ENCODE measurements at places on chromosomes 7 and 10.

GRCh38 chr10:91194497-91195179, 25.8 kb upstream of the PCGF5 start:
- DNase-seq = no peak

DNA sequence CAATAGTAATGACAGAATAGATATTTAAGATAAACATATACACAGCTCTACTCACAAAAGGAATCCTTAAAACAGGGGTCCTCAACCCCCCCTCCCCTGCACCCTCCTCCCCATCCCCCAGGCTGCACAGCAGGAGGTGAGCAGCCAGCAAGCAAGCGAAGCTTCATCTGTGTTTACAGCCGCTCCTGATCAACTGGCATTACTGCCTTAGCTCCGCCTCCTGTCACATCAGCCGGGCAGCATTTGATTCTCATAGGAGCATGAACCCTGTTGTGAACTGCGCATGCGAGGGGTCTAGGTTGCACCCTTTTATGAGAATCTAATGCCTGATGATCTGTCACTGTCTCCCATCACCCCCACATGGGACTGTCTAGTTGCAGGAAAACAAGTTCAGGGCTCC, 65.5 kb downstream of the SMURF1 start:
- no peak for DNase-seq

GRCh38 chr7:81366546-81366945, 403.3 kb downstream of the HGF start:
- no peak for DNase-seq

- DNase-seq = no peak
These were observed 22.2 kb upstream of the SRGN start for GRCh38 chr10:69065406-69066361.

GRCh38 chr7:113010377-113010776, 76.2 kb downstream of the GPR85 start:
- DNase-seq = no peak

DNA sequence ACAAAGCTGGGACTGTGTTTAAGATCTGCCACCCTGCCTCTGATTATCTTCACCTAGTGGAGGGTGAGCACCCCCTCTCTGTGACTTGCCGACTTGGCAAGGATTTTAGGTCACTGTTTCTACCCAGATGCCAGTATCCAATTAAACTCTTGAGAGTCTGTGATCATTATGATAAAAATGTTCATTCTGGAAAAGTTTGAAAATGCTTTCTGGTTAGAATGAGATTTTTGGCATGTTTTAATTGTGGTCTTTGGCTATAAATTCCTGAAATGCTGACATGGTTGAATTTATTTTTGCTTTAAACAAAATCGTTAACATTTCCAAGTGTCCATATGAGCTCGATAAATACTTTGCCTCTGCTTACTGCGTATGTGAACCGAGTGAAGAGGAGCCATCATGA, 221.4 kb downstream of the BICC1 start:
- DNase-seq = no peak

- DNase-seq = no peak
These were observed 167.6 kb downstream of the AUTS2 start for GRCh38 chr7:69765879-69766278.

DNA sequence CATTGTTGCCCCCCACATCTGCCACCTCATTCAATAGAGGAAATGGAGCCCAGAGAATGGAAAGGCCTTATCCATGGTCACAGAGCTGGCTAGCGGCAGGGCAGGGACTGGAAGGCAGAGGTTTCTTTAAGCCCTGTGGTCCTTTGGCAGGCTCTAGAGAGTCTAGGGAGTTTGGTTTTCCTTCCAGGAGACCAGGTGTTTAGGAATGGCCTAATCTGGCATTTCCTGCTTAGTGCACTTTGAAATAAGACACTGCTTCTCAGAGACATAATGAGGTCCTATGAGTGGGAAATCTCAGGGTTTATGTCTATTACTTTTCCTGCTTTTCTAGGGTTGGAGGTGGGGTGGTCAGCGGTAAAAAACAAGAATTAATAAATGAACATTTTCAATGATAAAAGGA, 6.1 kb downstream of the MARVELD1 start:
- DNase-seq = no peak

- no peak for DNase-seq
These were observed 111.3 kb downstream of the SLIT1 start for GRCh38 chr10:97074256-97075145.

GRCh38 chr10:110168601-110169481, 38.6 kb upstream of the MXI1 start:
- no peak for DNase-seq

DNA sequence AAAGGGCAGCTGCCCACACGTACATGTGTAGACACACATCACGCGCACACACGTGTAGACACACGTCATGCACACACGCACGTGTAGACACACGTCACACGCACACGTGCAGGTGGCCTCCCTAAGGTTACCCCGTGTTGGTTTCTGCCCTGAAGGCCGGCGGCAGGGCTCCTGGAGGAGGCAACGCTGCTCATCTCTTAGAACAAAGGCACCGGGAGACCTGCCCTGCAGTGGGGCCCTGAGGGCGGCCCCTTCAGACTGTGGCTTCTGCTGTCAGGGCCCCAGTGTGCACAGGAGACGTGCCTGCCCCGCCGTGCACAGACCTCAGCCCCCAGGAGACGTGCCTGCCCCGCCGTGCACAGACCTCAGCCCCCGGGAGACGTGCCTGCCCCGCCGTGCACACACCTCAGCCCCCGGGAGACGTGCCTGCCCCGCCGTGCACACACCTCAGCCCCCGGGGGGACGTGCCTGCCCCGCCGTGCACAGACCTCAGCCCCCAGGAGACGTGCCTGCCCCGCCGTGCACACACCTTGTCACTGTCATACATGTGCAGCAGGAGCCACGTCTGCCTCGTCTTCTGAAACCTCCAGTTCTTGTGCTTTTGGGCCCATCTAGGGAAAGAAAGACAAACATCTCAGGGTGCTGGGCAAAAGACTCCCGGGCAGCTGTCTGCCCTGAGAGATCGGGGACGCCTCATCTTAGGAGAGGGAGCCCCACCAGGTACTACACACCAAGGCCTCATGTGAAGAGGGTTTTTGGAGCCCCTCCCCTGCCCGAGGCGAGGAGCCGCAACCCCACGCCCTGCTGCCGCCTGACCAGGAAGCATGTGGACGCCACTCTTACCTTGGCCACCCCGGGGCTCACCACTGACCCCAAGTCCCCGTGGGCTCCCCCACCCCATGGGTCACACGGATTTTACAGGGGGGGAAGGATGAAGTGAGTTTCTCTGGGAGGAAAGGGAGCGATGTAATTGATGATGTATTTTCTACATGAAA, 17.3 kb downstream of the CYP2W1 start:
- no peak for DNase-seq

DNA sequence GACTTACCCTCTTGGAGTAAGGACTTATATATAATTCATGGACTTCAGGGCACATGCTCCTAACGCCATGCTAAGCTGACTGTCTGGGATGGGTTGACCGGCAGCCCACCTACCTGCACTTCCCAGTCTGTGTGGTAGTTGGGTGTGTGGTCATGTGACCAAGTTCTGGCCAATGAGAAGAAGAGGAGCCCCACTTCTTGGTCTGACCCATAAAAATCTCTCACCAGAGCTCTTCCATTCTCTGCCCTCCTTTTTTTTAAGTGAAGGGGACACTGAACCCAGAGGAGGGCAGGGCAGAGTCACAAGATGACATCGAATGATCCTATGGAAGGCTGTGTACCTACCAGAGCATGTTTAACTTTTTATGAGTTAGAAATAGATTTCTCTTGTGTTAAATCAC, 370.1 kb downstream of the FRMD4A start:
- DNase-seq = no peak

GRCh38 chr10:96287392-96288105, 16.2 kb upstream of the BLNK start:
- no peak for DNase-seq

DNA sequence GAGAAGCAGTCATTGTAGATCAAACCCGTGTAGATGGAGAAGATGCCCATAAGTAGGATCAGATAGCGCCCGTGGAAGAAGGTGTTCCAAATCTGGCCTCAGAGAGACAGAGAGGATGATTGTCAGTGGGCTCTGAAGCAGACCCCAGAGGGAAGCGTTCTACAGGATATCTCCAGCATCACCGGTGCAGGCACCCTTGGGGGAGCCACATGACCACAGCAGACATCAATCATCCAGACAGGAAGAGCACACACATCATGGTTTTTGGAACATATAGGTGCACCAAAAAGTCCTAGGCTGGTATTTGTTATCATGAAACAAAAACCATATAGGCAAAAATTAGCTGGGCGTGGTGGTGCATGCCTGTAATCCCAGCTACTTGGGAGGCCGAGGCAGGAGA, 44.0 kb upstream of the SVOPL start:
- no peak for DNase-seq

DNA sequence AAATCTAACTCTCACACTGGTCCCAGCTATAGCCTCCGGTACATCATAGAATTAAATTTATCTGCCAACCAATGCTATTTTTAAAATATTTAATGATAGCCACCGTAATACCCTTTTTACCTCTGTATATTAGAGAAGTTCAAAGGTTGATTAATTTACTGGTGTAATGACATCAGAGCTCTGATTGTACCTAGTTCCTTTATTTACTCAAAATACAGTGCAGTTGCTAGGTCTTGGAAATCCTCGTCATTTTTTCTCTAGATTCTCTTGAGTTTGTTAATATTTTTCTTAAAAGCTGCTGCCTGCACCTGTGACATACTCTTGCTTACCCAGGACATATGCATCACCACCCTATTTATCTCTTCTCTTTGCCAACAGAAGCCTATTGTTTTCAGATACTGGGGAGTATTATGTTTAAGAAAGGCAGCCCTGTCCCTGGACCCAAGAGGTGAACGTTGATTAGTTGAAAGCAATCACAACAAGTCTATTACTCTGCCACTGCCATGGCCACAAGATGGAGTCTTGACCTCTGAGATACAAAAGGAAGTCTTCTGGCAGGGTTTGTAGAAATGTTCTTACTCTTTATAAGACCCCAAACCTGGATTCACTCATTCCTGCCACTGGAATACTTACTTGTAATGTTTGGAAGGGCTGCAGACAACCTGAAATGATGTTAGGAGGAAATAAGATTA, 25.6 kb upstream of the TMEM26 start:
- no peak for DNase-seq

DNA sequence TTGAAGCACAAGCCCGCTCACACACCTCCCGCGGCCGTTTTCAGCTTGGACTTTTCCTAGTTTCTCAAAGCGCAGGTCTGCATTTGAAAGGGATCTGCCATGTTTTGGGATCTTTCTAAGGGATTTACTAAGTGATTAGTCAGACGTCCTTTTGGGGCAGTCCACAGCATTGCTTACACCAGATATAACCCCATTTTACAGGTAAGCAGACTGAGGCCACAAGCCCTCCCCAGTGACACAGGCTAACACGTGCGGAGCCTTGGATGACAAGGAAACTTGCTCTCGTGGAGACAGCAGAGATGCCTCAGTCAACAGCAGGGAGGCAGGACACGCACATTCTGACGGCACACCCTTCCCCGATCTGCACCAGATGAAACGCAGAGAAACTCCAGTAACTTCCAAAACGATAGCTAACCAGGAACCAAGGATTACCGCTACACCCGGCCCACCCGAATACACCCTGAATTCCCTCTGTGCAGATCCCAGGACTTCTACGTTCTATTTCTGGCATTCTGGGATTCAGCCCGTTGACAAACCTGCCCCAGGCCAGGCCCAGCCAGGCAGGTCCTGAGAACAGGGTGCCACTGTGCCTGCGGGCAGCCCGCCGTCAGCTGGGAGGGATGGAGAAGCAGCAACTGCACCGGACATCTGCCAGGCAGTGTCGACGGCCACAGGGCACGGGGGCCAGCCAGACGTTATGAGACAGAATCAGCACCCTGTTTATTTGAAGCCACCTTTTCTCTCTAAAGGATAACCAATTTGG, 27.9 kb downstream of the FOXL3 start:
- DNase-seq = no peak

DNA sequence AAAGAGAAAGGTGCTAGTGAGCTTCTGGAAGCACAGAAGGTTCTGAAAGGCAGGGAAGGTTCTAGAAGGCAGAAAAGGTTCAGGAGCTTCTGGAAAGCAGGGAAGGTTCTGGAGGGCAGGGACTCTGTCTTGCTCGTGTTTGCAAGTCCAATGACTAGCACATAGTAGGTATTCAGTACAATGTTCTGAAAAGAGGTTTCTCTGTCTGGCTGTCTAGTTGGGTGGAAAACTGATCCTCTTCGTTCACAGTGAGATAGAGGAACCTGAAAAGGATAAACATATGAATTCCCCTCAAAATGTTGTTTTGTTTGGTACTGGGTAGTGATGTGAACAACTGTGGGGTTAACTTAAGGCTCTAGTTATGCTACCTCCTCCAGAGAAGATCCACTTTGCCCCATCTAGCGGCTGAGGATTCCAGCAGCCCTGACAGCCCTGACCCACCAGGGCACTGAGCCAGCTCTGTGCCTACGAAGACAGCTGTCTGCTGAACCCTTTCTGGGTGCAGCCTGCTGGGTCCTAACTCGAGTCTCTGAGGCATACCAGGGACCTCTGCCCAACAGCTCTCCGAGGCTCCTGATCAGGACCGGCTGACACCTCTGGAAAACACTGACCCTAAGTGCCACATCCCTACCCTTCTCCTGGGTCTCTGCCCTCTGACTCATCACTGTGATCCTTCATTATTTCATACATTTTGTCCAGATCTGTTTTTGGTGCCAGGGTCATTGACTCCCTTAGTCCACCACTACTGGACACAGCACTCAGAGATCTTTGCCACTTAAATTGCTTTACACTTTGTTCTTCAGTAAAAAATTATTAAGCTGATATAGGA, 15.4 kb downstream of the PTPRN2 start:
- DNase-seq = no peak

- DNase-seq = no peak
These were observed 50.9 kb downstream of the INPP5A start for GRCh38 chr10:132588301-132589013.

DNA sequence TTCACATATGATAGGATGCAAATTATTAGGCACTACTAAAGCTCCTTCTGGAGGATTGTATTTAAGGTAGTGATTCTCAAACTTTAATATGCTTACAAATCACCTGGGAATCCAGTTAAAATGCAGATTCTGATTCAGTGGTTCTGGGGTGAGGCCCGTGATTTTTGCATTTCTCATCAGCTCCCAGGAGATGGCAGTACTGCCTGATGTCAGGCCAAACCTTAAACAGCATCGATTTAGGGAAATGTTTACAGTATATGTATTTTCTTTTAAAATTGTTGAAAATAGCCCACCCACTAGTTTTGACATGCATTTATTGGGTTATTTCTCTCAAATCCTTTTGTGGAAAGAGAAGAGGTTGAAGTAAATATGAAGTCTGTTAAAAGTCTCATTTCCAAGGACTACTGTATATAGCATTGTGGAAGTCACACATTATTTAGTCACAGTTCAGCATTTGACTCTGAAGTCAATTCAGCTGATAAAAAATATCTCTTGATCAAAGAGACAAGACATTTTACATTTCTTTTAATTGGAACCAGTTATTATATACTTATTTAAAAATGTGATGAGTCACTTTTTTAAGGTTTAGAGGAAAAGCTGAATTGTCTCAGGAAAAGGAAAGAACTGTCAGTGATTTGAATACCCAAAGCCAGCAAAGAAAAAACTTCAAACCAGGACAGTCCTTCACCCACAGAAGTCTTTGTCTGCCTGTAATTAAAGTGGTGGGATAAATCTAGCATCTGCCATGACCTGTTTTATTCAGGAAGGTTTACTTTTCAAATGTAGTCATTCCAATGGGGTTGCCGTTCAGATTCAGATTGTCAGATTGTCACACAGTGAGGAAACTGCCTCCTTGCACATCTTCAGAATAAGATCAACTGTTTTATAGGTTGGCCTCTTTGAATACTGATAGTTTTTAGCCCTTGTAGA, 21.1 kb upstream of the HBP1 start:
- DNase-seq = no peak
